ENCODE measurements at places on chromosomes 7 and 10. TPM values are rescaled to one million over a fixed set of nuclear protein-coding genes. Genes with fewer than 3 reads are reported as not detected.

- no peak for DNase-seq
- H3K27me3 ChIP-seq = no peaks in the 10 kb centered on the region
- peaks cover 37% of the 10 kb centered on the region for H3K4me1 ChIP-seq
- H3K36me3 ChIP-seq = no peaks in the 10 kb centered on the region
- H3K27ac ChIP-seq = no peak overlapping the region
- H3K4me3 ChIP-seq = no peak overlapping the region
Observed at GRCh38 chr10:68138526-68138925, 29.2 kb downstream of the MYPN start.

DNA sequence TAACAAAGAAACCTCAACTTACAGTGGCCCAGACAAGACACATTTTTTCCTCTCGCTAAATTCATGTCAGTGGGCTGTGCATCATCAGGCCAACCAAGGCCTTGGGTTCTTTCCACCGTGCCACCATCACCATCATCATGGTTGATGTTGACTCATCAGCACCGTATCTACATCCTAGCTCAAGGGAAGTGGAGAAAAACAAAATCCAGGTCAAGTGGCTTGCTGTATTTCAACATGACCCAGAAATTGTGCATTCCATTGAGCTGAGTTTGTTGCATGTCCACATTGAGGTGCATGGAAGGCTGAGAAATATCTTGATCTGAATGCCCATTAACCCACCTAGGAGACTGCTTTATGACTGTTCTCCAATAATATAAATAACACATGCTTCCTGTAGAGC, 312.4 kb upstream of the CDC14C start:
- H3K36me3 ChIP-seq = no peaks in the 10 kb centered on the region
- H3K27ac ChIP-seq = no peak overlapping the region
- no peaks in the 10 kb centered on the region for H3K4me1 ChIP-seq
- no peaks in the 10 kb centered on the region for H3K27me3 ChIP-seq
- no peak overlapping the region for H3K4me3 ChIP-seq
- DNase-seq = no peak

DNA sequence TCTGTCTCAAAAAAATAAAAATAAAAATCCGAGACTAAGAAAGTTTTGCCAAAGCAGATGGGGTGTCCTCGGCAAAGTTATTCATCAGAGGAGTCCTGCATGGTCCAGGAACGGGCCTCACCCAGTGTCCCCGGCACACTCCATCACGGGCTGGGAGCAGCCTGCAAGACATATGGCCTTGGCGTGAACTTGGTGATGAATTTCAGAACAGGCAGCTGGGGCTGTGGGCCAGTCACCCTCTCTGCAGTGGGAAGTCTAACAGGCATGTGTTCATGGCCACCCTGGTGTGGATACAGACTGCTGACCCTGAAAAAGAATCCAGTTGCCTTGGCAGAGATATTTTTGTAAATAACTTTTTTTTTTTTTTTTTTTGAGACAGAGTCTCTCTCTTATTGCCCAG, 34.7 kb downstream of the NPTX2 start:
- no peak overlapping the region for H3K4me3 ChIP-seq
- no peaks in the 10 kb centered on the region for H3K27me3 ChIP-seq
- H3K4me1 ChIP-seq = no peaks in the 10 kb centered on the region
- no peak overlapping the region for H3K27ac ChIP-seq

Gene GIMAP8
- polyA plus RNA-seq = 32.2 TPM

Gene SMKR1
- not detected for polyA plus RNA-seq

Gene GJD4
- polyA plus RNA-seq = not detected

Gene ZNF804B
- polyA plus RNA-seq = not detected

DNA sequence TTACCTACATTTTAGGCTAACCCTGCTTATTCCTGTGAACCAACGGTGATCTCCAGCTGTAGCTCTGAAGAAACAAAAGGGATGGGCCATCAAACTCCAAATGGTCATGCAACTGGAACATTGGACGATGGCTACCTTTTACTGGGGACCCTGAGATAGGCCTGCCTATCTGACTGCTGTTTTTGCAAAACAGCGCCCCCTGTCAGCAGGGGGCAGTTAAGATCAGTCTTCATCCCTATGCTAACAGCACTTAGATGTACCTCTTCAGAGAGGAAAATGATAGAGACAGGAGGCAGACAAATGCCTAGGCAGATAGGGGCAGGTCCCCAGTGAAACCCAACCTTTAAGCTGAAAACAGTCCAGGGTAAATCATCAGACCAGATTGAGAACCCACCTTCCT, 1085.4 kb upstream of the SORCS1 start:
- H3K4me1 ChIP-seq = no peaks in the 10 kb centered on the region
- H3K36me3 ChIP-seq = no peaks in the 10 kb centered on the region
- H3K27me3 ChIP-seq = no peaks in the 10 kb centered on the region
- no peak overlapping the region for H3K4me3 ChIP-seq

Gene FFAR4
- not detected for polyA plus RNA-seq

- H3K4me3 ChIP-seq = no peak overlapping the region
- peaks cover 12% of the 10 kb centered on the region for H3K4me1 ChIP-seq
- no peak for DNase-seq
- no peak overlapping the region for H3K27ac ChIP-seq
- no peaks in the 10 kb centered on the region for H3K36me3 ChIP-seq
Observed at GRCh38 chr10:69232252-69232651, 12.1 kb downstream of the HKDC1 start.

Gene PKD2L1
- not detected for polyA plus RNA-seq

DNA sequence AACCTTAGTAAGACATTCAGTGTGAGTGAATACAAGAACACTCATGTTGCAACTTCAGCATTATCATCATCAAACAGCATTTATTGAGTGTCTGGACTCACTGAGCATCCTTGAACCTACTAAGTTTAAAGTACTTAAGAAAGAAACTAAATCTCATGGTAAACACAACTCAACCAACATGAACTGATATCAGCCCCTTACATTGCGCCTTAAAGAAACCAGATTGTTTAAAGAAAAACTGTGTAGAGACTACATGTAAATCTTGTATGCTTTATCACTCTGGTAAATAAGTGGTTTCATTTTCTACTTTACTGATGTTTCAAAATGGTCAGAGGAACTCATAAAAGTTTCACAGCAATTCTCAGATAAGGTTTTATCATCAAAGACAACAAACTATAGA, 157.5 kb upstream of the FERD3L start:
- no peak overlapping the region for H3K4me3 ChIP-seq
- no peaks in the 10 kb centered on the region for H3K27me3 ChIP-seq
- H3K27ac ChIP-seq = no peak overlapping the region
- no peak for DNase-seq
- H3K4me1 ChIP-seq = no peaks in the 10 kb centered on the region

Data from endothelial cell of umbilical vein (primary cell).